Myocyte (in vitro differentiated cells): ENCODE measurements at places on chromosomes 5 and 9.

DNA sequence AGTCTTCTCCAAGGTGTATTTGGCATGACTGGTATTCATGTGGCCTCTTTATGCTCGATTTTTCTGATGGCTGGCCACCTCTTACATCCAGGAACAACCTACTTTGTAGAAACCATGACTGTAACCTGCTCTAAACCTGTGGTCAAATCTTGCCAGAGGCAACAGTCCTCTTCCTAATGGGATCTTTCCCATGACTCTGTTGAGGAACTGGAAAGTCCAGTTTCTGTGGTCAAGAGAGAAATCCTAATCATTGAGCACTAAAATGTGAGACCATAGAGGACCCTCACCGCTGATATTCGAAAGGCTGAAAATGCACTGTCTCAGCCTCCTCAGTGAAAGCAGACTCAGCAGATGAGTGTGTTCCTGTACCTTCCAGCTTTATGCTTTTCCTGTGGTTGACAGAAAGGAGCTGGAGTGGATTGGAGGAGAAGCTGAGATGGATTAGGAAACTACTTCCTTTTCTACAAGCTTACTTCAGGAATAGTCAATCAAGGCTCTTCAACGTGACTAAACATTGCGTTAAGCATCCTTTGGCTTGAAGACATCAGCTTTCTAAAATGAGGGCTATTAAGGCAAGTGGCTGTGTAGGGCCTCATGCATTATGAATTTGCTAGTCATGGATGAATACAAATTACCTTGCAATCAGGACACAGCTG is 69.7 kb upstream of the DAPK1 start:
- no peak for DNase-seq

- DNase-seq = no peak
These were observed 243.1 kb downstream of the DENND1A start for GRCh38 chr9:123686829-123687192.

DNA sequence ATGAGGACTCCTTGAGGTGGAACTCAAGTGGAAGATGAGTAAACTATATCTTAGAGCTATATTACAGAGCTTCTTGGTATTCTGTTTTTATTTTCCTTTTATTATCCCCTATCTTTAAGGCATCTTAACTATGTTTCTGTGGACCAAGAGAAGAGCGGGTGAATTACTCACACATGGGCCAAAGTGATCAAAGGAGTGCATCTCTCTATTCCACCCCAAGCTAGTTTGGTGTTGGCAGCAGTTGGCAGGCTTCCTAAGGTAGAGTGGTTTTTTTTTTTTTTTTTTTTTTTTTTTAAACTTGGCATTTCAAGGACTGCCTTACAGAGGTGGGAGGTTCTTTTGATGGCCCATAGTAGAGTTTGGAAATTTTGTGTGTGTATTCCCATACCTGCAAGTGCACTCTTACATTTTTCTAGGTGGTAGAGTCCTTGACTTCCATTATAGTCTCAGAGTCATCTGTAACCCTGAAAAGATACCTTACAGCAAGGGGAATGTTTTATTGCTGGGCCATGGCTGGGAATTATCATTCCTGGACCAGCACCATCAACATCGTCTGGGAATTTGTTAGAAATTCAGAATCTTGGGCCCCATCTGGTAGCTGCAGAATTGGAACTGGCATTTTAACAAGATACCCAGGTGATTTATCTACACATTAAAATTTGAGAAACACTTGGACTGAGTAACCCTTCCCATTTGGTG is 51.0 kb downstream of the ARHGAP26 start:
- no peak for DNase-seq

GRCh38 chr9:17422994-17423680 is 155.7 kb upstream of the SH3GL2 start:
- no peak for DNase-seq
